Right renal pelvis (tissue), 4 donors: ENCODE measurements at places on chromosomes 6 and 20. TPM values are rescaled to one million over a fixed set of nuclear protein-coding genes. Genes with fewer than 3 reads are reported as not detected.

GUCA1A gene
- not detected for polyA plus RNA-seq

BHLHE23 gene
- 0.08 TPM for polyA plus RNA-seq

RAB5IF gene
- 71.8 TPM for polyA plus RNA-seq

- no peak for DNase-seq
These were observed 158.0 kb downstream of the SCP2D1 start for GRCh38 chr20:18971574-18971973.

GPR6 gene
- polyA plus RNA-seq: not detected

EEF1E1 gene
- 65.2 TPM for polyA plus RNA-seq

TGM3 gene
- 0.51 TPM for polyA plus RNA-seq

GRCh38 chr6:1136415-1136774 lies 175.5 kb upstream of the FOXQ1 start:
- no peak for DNase-seq

GRCh38 chr6:14787677-14788076 lies 458.2 kb upstream of the JARID2 start:
- no peak for DNase-seq

CYP24A1 gene
- polyA plus RNA-seq: 4.2 TPM

- DNase-seq: peak; percentile 37
These were observed 2.8 kb upstream of the CDSN start for GRCh38 chr6:31122791-31123706.

DNA sequence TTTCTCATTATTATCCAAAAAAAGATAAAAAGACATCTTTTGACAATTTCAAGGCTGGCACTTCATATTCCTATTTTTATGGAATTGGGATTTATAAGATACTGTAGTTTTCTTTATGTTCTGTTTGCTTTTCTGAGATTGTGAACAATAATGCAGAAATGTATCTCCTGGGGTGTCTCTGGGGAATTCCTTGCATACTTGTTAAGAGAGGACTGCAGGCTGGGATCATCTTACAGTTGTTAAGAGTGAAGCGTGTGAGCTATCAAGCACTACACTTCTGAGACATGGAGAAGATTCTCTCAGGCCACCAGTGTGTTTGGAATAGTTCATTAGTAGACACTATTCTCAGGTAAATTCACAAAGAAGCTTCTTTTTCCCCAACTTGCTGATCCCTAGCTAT lies 963.3 kb upstream of the GJE1 start:
- DNase-seq: no peak

DNA sequence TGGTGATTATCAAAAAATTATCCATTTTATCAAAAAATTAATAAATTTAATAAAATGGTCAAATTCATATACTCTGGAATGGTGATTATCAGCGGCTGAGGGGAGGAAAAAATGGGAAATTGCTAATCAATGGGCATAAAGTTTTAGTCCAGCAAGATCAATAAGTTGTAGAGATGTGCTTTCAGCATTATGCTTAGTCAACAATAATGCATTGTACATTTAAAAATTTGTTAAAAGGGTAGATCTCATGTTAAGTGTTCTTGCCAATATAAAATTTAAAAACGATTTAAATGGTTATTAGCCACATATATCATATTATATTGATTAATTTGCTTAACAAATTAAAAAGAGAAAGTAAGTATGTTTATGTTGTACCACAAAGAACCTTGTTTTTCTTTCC lies 56.6 kb downstream of the HS3ST5 start:
- no peak for DNase-seq

DNA sequence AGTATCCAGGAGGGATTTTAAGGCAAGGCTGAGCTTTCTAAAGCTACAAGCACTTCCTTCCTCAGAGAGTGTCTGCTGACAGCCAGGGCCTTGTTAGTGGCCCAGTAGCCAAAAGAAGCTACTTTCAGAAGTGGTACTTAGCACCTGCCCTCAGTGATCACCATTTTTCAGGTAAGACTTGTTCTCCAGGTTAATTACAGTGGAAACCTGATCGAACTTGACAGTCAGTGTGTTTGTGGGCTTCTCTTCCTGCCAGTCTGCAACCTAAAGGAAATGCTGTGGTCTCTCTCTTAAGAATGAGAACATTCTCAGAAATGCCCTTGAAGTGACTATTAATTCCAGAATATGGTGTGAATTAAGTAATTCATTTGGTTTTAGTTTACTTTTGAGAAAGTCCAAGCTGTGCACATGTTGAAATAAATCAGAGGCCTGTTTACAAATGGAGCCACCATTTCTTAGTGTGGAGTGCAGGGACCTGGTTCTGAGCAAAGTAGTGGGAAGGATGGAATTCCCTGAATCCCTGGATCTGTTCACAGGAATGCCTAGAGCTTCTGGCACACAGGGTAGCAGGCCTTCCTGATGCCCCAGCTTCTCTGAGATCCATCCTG lies 185.3 kb upstream of the AGPAT4 start:
- no peak for DNase-seq

- no peak for DNase-seq
These were observed 9.0 kb downstream of the ADISSP start for GRCh38 chr20:3758566-3758965.

BEND3 gene
- 9.2 TPM for polyA plus RNA-seq

EFCAB8 gene
- 0.09 TPM for polyA plus RNA-seq

- no peak for DNase-seq
These were observed 269.1 kb upstream of the TBX18 start for GRCh38 chr6:85033547-85033946.

DNA sequence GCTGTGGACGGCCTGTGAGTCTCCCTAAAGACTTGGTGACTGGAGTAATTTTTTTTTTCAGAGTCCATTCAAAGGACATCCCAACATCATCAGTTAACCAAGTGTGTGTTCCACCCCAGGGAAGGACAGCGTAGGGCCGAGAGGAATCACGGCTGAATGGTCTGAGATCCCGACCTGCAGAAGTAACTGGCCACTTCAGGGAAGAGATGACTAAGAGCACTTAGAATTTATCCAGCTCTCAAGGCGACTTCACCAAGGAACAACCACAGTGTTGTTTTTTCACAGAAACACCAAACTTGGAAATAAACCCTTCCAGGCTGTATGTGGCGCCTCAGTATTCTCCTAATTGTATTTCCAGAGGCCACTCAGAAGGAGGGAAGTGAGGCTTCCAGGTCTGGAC lies 231.6 kb downstream of the FNDC1 start:
- DNase-seq: no peak

ABHD16B gene
- polyA plus RNA-seq: not detected

DNA sequence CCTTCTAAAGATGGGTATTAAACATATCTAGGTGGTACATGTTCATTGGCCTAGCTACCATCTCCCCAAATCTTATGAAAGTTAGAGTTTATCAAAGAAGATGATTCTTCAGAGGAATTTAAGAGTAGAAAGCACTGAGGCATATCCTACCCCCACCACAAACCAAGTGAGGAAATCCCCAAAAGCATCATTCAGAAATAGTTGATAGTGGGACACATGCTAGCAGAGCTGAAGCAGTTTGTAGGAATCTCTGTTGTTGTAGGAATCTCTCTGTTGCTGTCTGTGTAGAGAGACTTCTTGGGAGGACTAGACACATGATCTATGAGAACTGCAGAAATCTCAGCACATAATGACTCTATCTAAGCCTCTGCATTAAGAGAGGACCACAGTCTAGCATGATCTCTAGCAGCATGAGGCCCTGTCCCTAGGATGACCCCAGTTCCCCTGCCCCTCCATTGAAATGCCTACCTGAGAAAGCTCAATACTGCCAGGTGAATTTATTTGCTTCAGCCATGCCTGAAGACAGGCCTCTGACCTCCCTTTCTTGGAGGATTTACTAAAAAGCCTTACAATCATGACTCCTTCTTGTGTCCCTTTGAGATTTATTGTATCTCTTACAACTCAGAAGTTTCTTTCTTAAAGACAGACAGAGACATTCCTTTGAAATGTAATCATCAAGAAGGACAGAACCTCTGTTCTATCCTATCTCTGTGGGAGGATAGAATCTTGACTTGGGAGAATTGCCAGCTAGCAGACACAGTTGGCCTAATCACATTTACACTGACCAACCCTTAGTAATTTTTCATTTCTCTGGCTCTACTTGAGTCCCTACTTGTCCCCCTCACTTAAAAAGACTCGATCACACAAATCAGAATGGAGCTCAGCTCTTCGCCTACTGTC lies 582.4 kb downstream of the PHF3 start:
- DNase-seq: no peak

DNA sequence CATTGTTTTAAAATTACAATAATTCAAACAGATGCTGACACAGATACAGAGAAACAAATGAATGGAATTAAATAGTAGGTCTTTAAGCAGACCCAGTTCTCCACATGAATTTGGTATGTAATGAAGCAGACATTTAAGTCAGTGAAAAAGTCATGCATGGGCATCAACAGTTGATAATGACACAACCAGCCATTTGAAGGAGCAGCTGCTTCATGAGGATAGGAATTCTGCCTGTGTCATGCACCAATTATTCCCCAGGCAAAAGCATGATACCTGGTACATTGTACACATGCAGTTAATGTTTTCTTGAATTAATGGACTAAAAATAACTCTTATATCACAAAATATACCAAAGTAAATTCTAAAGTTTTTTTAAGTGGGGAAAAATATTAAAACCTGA lies 11.2 kb upstream of the HEY2 start:
- DNase-seq: no peak

SIRPD gene
- not detected for polyA plus RNA-seq

RUNX2 gene
- 2.8 TPM for polyA plus RNA-seq

WFDC5 gene
- polyA plus RNA-seq: not detected

PET117 gene
- 16.6 TPM for polyA plus RNA-seq

DNA sequence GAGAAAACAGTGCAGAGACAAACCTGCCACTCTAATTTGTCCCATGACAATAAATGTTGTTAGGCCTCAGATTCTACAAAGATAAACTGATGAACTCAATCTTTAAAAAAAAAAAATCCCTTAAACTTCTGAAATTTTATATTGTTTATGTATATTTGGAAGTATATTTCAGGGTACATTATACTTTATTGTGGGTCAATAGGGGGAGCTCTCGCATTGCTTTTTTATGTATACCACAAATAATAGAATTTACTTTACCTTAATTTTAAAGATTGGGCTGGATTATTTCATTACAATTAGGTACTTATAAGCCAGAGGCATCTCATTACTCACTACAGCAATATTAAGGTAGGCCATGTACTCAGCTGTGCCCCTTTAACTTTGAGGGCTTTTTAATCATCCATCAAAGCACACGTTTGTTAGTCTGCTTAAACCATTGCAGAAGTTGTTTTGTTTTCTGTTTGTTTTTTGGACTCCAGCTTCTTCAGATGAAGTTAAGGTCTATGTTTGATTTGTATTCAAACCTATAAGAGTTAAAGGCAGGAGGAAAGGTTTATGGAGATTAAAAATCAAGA lies 56.3 kb upstream of the EYA4 start:
- DNase-seq: no peak

DNA sequence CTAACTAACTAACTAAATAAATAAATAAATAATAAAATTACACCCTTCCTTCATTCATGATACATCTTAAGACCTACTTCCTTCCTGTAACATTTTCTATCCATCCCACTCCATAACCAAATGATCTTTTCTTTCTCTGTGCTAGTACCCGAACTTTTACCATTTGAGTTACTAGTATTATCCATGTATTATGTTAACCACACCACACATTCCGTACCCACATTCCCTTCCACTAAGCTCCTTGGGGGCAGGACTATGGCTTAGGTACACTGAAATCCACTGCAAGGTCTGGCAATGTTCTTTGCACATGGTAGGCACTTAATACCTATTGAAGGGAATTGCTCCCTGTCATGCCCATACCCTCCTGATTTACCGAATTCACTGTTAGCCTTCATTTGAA lies 24.9 kb downstream of the REPS1 start:
- DNase-seq: no peak

OR2J1 gene
- not detected for polyA plus RNA-seq

ARFGAP1 gene
- polyA plus RNA-seq: 62.3 TPM

- no peak for DNase-seq
These were observed 164.4 kb upstream of the PRDM1 start for GRCh38 chr6:105921781-105922180.

TPBG gene
- 41.0 TPM for polyA plus RNA-seq

- DNase-seq: no peak
These were observed 453.2 kb downstream of the QKI start for GRCh38 chr6:163867518-163868292.

CD93 gene
- polyA plus RNA-seq: 42.6 TPM
